Activated CD8-positive, alpha-beta memory T cell treated with anti-CD3 and anti-CD28 coated beads for 24 hours (primary cell): ENCODE measurements at places on chromosomes 4 and X.

DNA sequence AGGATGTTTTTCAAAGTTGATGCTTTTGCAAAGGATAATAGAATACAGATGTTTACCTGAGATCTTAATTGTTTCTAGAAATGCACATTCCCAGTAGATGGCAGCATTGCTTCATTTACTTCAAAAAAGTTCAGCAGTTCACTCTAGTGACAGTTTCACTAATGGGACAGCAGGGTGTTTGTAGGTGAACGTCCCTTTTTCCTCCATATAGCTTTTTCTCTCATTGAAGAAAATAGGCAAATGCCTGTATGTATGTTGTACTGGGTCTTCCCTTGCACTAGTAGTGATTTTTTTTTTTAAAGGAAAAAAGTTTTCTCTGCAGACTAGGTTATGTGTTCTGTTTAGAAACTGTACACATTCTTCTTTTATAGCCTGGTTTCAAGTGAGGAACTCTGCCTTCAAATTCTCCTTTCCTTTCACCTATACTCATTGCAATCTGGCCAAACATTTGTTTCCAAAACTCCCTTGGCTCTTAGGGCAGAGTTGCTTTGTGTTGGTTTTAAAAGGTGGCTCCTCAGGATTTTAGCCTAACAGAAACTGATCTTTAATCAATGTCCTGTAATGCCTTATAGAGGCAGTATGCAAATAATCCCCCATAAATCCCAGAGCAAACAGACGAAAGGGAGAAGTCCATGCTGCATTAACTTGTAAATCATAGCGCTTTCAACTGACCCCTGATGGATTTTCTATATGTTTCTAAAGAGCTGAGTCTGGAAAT, 86.3 kb downstream of the EGF start:
- DNase-seq, result no peak

GRCh38 chrX:34560180-34560579, 96.9 kb downstream of the TMEM47 start:
- no peak for DNase-seq

GRCh38 chrX:53047228-53047627, 1.4 kb upstream of the GPR173 start:
- no peak for DNase-seq

- DNase-seq, result no peak
These were observed 37.4 kb downstream of the LARP7 start for GRCh38 chr4:112674376-112674775.

DNA sequence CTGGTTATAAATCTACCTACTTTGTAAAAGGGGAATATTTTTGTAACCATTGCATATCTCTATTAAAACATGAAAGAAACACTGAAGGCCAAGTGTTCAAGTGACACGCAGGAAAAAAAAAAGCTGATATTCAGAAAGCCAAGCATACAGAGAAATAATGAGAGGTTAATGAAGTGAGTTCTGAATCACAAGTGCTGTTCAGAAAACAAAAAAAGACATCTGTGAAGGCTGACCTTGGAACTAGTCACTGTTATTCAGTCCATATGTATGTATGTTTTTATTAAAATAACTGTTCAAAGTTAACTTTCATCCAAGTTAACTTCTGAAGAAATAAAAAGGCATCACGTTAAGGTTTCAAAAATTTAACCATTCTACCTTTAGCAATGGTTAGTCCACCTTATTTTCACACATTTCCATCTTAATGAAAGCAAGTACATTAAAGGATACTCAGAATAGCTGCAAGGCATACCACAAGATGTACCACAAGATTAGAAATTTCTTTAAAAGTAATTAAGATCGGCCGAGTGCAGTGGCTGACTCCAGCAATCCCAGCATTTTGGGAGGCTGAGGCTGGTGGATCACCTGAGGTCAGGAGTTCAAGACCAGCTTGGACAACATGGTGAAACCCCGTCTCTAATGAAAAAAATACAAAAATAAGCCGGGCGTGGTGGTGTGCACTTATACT, 31.4 kb downstream of the SH3RF1 start:
- DNase-seq, result no peak

- no peak for DNase-seq
These were observed 179.2 kb downstream of the AMELX start for GRCh38 chrX:11472381-11472780.

DNA sequence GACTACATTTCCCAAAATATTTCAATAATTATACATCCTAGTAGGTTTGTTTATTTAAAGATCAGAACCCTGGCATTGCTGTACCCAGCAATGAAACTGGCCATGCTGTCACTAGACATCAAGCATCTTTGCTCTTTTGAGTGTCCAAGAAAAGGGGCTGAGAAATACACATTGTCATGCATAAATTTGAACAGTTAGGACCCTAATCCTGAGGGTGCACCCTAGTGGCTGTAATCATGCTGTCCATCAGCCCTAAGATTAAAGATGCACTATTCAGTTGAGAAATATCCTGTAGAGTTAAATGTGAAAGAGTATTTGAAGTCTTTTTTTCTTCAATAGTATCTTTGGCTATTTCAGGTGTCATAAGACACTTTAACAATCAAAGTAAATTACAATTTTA, 108.8 kb downstream of the NFKB1 start:
- no peak for DNase-seq

DNA sequence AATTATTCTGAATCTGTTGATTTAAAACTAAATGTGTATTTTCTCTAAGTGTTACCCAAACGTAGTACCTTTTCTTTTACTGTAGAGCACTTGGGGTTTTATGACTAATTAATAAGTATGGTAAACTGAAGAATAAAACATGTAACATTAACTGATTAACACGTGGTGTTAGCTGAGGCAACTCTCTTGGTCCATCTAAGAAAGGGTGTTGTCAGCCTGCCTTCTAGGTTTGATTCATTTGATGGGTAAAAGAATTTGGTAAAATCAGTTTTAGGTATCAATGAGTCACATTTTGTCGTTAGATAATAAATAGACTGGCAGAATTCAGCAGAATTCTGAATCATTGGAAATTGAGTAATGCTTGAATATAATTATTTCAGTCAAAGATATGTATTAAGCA, 99.7 kb downstream of the AFF1 start:
- no peak for DNase-seq

DNA sequence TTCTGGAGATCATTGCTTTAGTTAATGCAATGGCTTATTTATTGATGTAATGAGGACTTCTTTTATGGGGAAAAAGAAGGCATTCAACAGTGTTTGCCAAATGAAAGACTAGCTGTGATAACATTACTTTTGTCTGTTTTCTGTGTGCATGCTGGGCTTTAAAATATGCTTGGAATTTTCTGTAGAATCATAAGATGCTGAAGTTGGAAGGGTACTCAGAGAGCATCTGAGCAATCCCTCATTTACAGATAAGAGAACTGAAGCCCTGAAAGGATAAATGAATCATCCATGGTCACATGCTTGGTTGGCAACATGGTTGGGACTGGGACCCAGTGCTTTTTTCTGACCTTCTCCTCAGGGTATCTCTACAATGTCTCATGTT, 31.4 kb upstream of the PITX2 start:
- no peak for DNase-seq

DNA sequence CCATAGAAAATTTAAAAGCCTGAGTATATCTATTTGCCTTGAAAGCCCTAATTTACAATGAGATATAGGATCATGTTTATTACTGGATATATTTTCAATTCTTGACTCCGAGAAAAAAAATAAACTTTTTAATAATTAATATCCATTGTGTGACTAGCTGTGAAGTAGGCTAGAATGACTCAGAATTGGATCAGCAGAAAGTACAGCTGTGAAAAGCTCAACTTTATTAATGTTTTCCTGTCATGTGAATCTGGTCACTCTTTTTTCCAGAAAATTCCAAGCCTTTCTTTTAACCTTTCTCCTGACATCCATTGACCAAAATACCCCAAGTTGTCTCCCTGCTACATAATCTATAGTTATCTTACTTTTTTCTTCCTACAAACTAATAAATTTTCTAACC, 171.8 kb upstream of the PACRGL start:
- no peak for DNase-seq

- no peak for DNase-seq
These were observed 252.4 kb downstream of the CFAP299 start for GRCh38 chr4:80587871-80588385.

GRCh38 chrX:53481816-53482465, 47.8 kb upstream of the HSD17B10 start:
- DNase-seq, result peak; percentile 75

GRCh38 chrX:153057281-153057680, 1.0 kb downstream of the PNMA3 start:
- DNase-seq, result no peak

- DNase-seq, result peak; percentile 70
These were observed 624 bp downstream of the BEX5 start for GRCh38 chrX:102154900-102155805.

DNA sequence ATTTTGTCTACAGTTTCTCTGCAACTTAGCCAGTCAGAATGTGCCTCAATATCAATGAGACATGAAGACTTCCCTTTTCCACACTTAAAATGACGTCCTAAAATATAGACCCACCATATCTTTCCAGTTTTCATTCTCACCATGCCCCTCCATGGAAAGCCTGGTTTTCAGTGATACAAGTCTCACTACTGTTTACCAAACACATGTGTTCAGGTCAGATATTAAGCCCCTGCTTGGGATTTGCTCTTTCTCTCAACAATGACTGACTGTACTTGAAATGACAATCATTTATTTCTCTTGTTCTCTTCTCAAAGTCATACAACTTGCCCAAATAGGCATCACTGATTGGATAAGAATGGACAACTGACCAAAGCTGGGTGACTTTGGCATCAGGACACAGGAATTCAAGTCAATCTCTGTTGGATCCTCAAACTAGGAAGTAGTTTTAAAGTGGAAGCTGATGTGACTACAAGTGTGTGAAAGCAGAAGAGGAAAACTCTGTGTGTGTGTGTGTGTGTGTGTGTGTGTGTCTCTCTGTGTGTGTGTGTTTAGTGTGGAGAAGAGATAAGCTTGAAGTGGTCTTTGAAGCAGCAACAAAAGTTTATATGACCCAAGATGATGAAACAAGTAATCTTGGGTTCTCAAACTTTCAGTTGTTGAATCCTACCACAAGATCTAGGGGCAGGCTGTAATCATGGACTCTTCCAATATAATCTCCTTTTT, 217.4 kb upstream of the FGF13 start:
- DNase-seq, result no peak

DNA sequence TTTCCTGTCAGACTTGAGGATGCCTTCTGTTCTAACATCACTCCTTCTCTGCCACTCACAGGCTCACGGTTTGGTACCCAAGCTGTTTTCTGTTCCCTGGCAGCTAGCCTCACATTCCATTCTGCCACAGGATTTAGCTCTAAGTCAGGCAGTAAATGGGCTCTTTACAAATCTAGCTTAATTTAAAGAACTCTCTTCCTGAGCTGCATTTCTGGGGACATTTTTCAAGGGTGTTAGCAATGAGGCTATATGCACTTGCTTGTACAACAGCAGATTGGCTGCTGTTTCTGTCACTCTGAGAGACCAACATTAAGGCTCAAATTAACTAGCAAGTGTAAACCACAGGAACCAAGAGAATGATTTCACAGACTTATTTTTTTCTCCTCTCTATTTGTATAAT, 337.8 kb upstream of the NOCT start:
- DNase-seq, result no peak

DNA sequence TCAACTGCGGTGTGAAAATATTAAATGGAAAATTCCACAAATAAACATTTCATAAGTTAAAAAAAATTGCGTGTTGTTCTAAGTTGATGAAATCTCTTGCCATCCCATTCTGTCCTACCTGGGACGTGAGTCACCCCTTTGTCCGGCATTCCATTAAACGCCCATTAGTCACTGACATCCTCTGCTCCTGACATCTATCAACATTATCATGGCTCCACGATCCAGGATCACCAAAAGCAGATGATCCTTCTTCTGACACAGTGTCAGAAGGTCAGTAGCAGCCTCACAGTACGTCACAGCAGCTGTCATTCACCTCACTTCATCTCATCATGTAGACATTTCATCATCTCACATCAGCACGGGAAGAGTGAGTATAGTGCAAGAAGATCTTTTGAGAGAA, 125.7 kb downstream of the ZNF827 start:
- no peak for DNase-seq

DNA sequence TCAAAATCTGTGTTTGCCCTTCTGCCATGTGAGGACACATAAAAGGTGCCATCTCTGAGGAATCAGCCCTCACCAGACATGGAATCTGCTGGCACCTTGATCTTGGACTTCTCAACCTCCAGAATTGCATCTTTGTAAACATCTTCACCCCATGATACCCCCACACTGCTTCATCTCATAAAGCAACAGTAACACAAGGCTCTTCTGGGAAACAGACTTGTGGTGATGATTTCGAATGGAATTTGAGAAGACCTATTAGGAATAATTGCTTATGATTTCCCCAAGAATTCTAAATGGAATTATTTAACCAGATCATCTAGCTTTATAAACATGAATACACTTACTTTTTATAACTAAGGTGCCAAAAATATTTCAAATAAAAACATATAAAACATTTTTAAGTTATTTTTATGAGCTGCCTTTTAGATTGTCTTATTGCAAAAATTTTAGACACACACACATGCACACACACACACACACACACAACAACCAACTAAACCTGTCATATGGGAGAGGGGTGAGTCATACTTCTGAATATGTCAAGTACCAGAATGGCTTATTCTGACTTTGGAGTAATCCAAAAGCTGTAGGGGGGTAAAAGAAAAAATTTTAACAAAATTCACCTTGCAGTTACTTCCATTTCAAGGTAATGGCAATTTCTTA, 82.0 kb downstream of the USP46 start:
- no peak for DNase-seq

DNA sequence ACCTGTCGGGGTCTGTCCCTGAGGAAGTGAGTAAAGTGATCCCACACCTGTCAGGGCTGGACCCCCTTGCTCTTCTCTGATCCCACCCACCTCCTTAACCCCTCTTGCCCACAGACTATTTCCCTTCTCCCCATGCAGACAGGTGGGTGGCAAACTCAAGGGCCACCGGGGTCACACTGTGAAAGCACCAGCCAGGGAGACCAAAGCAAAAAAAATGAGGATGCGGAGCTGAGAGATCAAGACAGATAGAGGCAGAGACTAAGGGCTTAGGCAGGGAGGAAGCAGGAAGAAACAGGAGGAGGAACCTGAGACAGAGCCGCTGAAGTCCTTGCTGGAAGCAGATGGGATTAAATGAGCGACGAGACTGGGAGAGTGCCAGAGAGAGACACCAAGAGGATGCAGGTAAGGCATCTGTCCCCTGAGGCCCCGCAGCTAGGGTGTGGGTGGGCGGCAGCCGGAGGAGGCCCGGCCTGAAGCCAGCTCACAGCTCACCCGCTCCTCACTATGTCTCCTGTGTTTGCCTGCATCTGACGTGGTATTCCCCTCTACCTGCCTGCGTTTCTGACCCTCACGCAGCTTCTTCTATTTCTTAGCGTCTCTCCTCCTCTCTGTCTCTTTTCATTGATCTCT, 7.2 kb downstream of the TIMM17B start:
- DNase-seq, result no peak

GRCh38 chr4:88112856-88113255, 45.6 kb downstream of the ABCG2 start:
- DNase-seq, result no peak

- DNase-seq, result no peak
These were observed 9.1 kb downstream of the KLB start for GRCh38 chr4:39415678-39416283.
